Head of caudate nucleus (tissue), 42 donors: ENCODE measurements at places on chromosomes 1 and 21.

DNA sequence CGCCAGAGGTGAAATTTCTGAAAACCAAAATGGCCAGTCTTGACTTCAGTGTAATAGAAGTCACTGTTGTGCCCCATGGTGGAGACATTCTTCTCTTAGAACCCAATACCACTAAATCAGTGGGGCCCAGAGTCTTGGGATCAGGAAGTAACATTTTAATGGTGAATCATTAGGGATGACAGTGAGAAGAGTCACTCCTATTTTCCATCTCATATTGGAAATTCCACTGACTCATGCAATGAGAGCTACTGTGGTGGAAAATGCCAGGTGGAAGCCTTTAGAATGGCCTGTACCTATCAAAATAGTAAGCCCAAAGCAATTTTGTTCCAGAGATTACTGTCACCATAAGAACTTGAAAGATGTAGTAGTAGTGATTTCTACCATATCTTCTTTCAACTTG, 20.6 kb upstream of the PPM1J start:
- no peak for DNase-seq

DNA sequence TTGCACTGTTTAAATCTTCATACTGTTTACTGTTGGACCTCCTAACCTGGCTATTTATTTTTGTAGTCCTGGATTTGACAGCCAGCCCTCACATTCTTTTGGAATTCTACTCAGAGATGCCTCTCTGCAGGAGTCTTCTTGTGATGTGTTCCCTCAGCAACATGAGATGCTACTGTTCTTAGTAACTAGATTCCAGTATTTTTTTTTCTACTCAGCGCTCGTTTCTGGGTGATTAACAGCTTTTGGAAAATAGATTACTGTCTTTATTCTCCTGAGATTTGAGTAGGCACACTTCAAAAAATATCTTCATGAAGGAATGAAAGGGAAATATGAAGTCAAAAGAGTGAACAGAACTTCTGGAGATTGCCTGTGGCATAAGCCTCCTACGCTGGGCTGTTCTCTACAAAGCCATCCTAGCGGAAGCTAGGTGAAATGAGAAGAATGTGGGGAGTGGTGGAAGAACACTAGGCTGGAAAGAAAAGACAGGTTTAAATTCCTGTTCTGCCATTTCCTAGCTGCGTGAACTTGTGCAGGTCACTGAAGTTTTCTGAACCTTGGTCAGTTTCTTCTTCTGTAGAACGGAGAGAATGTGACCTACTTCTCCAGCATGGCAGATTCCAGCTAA, 75.9 kb downstream of the LRRC8C start:
- peak; percentile 20 for DNase-seq

GRCh38 chr1:165351863-165352441, 4.6 kb downstream of the LMX1A start:
- DNase-seq, result no peak

GRCh38 chr1:219442611-219443061, 170.3 kb downstream of the ZC3H11B start:
- DNase-seq, result no peak

GRCh38 chr1:41028034-41028642, 6.6 kb upstream of the SLFNL1 start:
- no peak for DNase-seq

DNA sequence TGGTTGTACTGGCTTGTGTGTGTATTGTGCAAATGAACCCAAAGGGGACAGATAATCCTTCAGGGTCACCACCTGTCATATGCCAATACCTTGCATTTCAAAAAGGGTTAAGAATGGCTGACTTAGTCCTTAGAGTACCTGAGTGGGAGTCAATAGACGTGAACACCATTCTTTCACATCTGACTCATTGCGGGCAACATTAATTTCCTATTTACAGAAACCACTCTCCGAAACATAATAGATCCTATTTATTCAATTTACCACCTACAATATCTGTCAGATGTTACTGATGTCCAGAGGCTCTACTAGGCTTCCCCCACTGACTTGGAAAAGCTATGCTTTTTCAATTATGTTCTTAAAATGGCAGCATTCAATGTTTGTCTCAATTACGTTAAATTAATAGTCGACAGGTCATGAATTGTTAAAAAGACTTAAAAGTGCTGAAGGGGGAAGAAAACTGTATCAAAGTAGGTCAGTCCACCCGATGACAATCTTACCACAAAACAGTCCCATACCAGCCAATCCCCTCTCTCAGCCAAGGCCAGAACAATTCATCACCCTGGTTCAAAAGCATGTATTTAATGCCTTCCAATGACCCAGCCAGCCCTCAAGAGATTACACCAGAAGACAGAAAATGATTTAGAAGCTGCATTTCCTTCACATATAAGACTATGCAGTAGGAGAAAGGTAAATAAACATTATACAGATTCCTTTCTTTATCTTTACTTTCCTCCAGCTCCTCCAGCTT, 48.6 kb upstream of the PLA2G2C start:
- no peak for DNase-seq

GRCh38 chr21:38983560-38983959, 177.8 kb downstream of the ETS2 start:
- DNase-seq, result no peak

DNA sequence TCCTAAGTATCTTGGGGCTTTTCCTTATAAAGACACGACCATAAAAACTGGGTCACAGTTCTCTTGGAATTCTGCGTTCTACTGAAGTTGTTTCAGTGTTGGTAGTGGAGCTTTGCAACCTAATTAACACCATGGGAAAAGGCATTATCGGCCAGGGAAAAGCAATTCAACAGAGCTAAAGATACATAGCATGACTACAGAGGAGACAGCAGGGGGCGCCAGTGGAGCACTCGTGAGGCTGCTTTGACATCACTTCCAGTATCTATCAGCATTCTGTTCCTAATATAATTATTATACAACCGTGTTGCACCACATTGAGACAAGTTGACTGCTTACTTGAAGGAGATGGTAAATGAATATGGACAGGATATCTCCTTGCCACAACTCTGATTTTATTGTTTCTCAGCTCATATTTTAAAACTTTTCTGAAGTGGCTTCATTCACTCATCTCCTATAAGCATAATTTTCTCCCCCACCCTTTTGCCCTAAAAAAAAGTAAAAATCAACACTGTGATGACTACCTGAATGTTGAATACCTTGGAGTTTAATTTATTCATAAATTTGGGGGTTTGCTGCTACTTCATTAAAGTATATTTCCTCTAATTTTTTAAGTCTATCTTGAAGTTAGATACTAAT, 39.4 kb downstream of the ZP4 start:
- DNase-seq, result peak; percentile 72

DNA sequence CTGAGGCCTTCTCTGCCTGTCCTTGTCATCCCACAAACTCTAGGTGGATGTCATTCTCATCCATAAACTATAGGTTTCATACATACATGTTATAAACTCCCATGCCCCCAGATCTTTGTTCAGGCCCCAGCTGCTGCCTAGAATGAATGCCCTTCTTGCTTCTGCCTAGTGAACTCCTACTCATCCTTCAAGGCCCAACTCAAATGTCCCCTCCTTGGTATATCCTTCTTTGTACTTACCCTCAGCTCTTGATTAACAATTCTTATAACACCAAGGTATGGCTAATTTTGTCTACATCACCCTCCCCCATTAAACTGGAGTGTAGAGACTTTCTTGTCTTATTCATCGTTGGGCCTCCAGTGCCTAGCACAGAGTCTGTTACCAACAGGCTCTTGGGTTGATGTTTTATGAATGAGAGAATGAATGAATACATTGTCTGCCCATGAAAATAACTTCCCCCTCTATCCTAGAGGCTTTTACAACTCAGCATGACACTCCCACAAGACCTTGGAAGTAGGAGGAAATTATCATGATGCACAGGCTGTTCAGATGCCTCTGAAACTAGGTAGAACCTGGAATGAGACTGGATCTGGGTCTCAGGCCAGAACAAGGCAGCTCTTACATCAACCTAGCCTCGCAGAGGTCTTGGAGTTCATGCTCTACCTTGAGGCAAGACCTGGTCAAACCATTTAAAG, 26.9 kb downstream of the EPHB2 start:
- no peak for DNase-seq

DNA sequence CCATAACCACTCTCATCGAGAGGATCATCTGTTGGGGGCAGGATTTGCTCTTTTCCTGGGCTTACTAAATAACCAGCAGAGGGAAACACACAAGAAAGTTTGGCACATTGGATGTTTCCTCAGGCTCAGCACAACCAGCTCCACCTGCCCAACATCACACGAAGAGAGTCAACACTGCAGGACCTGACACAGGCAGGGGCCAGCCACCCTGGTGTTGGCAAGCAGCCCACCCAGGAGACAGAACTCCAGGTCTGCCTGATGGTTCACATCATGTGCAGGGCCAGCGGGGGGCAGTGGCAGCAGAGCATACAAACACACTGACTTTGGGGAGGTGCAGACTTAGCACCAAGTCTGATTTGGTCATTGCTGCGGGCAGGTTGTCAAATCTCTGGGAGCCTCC, 182.3 kb upstream of the GALNT2 start:
- no peak for DNase-seq

- DNase-seq, result no peak
Measured at GRCh38 chr1:161427733-161428516, 60.2 kb upstream of the CFAP126 start.

GRCh38 chr1:56188221-56188620, 391.1 kb downstream of the PLPP3 start:
- DNase-seq, result no peak

- DNase-seq, result no peak
Measured at GRCh38 chr1:47465605-47466004, 27.8 kb downstream of the FOXD2 start.

GRCh38 chr21:25186273-25186672, 421.0 kb downstream of the MRPL39 start:
- DNase-seq, result no peak

DNA sequence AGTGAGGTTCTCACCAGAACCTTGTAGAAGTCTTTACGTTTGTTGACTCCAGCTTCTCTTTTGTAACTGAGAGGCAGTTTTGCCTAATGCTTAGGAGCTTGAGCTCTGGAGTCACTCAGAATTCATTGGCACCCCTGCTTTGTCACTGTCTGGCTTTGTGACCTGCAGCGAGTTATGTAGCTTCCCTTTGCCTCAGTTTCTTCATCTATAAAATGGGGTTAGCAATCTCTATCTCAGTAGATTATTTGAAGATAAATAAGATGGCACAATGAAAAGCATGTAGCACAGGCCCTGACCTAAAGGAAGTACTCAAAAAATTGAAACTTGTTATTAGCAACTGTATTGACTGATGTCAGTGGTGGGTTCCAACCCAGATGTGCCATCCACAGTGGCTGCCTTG, 8.1 kb downstream of the DHDDS start:
- no peak for DNase-seq

- no peak for DNase-seq
Measured at GRCh38 chr1:53336146-53336545, 8.3 kb upstream of the LRP8 start.

GRCh38 chr21:35163411-35163810, 114.3 kb upstream of the RUNX1 start:
- no peak for DNase-seq

DNA sequence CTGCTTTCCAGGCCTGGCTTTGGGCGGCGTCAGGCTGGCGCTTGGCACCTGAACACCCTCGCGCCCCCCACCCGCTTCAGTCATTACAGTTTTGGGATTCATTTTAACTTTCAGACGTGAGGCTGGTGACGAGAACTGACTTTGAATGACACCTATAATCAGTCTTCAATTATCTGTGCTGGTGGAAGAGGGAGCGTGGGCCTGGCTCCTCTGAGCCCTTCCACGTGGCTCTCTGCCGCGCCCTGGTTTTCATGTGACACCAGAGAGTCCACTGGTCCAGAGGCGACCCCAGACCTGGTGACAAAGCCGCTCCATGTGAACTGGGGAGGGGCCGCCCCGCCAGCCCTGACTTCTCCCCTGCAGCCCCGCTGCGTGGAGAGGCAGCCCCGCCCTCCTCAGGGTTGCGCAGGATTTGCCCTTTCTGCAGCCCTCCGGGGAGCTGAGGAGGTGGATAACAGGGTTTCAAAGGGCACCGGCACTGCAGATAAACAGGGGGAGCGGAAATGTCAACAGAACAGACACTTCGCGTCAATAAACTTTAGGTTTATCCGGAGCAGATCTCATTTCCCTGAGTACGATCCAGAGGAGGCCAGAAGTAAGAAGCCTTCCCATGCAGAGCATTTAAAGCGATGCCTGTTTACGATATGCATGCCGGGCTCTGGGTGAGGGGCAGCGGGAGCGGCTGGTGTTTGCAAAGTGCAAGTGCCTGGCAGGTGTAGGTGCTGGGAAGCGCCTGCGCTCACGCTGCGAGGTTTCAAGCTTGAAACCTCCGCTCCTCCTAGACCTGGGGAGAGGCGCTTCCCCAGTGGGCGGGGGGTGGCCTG, 56.4 kb downstream of the AJAP1 start:
- peak; percentile 56 for DNase-seq

DNA sequence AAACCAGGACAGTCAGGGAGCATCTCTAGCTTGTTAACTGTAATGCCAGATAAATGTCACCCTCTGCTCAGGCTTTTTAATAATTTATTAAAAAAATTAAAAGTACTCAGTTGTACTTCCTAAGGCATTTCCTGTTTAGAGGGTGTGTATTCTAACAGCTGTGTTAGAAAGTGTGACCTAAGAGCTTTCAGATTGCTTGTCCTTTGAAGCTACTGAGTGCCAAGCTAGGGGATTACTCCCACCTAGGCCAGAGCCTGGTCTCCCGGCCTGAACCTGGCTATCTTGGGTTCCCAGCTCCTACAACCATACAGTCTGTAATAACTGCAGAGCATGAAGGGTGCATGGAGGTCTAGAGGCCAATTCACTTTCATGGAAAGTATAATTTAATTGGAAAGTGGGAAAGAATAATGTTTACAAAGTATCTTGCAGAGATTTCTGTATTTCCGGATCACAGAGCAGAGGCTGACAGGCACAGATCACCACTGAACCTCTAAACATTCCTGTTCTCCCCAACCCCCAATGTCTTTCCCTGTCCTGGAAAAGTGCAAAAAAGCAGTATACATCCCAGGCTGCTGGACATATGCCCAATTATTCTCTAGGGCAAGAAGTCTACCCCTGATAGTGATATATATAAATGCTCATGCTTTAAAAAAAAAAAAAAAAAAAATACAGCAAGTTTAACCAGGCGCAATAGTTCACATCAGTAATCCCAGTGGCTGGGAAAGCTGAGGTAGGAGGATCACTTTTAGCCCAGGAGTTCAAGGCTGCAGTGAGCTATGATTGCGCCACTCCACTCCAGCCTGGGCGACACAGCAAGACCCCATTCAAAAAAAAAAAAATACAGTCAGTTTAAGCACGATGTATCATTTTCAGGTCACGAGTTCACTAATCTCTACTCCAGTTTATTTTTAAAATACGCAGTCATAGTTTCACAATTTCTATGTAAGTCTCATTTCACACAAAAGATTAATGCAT, 36.7 kb upstream of the RAP1A start:
- DNase-seq, result no peak
